ENCODE measurements at places on chromosomes 16 and 17.

- no peak for DNase-seq
Measured at GRCh38 chr17:16158714-16159113, 56.6 kb downstream of the NCOR1 start.

DNA sequence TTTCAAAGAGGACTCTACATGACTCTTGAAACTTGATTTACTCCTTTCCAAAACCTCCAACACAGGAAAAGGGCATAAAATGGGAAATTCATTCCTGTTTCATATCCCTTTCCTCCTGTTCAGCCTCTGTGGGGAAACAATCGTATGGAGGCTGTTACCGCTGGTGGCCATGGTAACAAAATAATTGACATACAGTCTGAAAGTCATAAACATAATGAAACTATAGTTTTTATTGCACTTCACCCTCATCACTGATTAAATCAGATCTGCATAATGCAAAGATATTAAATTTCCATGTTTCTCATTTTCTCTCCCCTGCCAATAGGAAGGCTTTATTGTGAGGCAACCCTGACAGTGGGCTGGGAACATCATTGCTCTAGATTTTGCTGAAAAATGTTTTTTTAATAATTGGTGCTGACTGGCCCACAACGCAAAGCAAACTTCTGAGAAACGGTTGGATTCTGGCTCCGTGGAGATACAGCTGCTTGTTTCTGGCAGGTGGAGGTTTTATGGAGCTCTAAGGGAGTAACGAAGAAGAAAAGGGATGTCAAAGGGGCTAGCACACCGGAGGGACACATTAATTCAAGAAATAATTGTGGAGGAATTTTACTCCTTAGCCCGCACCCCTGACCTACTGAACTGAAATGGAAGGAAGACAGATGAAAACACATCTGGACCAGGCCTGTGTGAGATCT, 154.2 kb upstream of the SHISA6 start:
- no peak for DNase-seq

- DNase-seq: no peak
Measured at GRCh38 chr16:55917373-55918160, 42.4 kb upstream of the CES5A start.

DNA sequence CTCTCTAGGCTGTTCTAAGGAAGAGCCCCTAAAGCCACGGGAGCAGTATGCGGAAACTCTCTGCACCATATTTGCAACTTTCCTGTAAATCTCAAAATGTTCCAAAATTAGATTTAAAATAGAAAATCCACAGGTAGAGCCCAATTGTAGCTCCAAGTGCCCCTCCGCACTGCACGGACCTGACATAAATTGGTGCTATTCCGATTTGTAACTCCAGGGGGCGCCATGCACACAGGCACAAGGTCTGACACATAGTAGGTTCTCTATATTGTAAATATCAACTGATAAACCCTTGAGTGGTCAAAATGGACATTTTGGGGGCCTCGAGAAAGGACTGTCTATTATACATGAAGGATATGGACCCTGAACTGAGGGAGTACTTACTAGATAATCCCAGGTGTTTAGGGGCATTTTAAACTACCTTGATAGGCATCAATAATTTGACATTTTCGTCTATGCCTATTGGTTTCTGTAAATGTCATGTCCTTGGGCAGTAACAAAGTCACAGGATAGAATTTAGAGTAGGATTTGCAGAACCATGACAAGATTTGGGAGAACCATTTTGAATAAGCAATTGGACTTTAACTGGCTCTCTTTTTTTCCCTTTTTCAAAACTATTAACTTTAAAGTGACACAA, 36.6 kb upstream of the TMEM132E start:
- no peak for DNase-seq

DNA sequence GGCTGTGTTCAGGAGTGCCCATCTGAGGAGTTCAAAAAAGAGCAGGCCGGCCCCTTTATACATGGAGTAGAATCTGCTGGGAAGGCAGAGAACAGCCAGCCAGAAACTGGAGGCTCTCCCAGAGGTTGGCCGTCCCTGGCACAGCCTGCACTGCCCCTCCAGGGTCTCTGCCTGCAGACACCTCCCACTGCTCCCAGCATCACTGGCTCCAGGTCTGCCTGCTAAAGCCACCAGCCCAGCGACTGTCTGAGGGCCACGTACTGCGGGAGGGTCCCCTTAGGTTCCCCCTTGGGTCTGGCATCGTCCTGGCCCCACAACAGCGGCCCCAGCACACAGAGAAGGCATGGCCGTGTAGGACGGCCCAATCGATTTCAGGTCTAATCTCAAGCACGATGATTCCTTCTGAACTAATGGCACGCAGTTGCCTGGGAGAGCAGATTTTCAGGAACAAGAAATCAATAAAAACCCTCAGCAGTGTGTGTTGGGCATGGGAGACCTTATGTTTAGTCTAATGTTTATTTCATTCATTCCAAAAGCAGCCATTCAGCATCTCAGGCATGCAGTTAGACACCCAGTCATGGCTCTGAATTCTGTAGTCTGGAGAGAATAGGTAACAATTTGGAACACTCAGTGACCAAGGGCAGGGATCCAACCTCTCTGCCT, 95.6 kb downstream of the PGS1 start:
- DNase-seq: no peak

DNA sequence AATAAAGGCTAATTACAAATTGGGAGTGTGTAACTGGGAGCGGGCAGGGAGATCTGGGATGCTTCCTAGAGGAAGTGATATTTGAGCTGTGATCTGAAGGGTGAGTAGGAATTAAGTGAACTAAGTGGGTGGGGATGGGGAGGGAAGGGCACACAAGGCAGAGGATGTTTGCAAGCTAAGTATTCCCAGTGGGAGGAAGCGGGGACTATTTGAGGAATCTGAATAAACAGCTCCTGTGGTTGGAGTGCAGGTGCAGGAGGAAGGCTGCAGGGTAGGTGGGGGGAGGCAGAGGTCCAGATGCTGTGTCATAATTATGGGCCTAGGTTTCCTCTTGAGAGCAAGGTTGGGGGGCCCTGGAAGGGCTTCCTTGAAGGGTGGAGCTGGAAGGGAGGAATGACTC, 102.1 kb upstream of the HS3ST2 start:
- DNase-seq: no peak

DNA sequence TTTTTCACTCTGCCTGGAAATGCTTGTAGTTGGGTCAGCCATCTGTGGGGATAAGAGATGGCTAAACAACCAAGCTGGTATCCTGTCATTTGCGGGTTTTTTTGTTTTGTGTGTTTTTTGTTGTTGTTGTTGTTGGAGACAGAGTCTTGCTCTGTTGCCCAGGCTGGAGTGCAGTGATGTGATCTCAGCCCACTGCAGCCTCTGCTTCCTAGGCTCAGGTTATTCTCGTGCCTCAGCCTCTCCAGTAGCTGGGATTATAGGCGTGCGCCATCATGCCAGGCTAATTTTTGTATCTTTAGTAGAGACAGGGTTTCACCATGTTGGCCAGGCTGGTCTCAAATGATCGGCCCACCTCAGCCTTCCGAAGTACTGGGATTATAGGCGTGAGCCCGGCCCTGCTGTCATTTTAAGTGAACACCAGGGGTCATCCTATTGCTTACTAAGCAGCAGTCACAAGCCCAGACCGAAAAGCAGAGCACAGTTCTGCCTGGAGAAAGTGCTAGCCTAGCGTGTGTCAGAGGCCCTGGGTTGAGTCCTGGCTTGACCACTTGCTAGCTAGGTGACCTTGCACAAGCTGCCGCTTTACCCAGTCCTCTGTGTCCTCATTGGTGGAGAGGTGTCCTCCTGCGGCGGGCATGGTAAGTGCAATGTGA, 4.6 kb downstream of the SMCR8 start:
- DNase-seq: no peak

GRCh38 chr17:19016297-19016696, 11.7 kb upstream of the FAM83G start:
- DNase-seq: peak; percentile 30

- no peak for DNase-seq
Measured at GRCh38 chr16:50781043-50781442, 39.2 kb downstream of the CYLD start.

- DNase-seq: no peak
Measured at GRCh38 chr17:29623283-29623647, 553 bp upstream of the CORO6 start.

- DNase-seq: no peak
Measured at GRCh38 chr16:27367461-27368357, 34.3 kb upstream of the IL21R start.

- DNase-seq: peak; percentile 22
Measured at GRCh38 chr16:86010680-86011141, 111.7 kb downstream of the IRF8 start.

DNA sequence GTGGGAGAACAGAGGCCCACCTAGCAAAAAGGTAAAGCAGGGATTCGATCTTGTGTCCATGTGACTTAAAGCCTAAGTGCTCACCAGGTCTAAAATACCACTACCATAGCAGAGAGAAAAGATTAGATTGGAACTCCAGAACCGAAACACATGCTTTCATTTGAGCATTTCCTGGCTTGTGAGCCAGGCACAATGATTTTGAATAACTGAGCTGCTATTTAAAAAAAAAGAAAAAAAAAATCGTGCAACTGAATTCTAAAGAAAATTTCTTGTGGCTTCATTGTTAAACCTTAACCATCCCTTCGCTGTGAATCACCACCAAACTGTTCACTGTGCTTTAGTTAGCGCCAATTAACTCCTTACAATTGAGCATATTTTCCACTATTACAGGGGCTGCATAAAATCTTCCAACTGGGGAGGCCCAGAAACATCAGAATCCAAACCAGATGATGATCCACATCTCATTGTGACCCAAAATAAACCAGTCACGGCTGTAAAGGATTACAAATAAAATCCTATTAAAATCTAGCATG, 366.4 kb upstream of the ERCC4 start:
- DNase-seq: no peak

DNA sequence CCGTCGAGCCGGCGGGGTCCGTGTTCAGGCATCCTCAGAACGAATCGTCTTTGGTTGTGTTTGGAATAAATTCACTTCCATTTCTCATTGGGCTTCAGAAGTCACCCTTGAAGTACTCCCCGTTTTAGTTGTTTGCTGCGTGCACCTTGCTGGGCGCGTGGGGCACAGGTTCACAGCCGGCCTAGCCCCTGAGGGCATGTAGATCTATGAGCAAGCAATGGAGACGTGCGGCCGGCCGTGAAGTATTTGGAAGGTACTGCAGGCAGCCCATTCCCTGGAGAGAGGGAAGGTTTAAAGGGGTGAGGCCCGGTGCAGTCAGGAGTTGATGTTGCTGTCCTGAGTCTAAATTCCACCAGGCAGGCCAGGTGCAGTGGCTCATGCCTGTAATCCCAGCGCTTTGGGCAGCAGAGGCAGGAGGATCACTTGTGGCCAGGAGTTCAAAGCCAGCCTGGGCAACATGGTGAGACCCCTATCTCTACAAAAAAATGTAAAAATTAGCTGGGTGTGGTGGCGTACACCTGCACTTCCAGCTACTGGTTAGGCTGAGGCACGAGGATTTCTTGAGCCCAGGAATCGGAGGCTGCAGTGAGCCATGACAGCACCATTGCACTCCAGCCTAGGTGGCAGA, 714 bp downstream of the ACSF3 start:
- no peak for DNase-seq

DNA sequence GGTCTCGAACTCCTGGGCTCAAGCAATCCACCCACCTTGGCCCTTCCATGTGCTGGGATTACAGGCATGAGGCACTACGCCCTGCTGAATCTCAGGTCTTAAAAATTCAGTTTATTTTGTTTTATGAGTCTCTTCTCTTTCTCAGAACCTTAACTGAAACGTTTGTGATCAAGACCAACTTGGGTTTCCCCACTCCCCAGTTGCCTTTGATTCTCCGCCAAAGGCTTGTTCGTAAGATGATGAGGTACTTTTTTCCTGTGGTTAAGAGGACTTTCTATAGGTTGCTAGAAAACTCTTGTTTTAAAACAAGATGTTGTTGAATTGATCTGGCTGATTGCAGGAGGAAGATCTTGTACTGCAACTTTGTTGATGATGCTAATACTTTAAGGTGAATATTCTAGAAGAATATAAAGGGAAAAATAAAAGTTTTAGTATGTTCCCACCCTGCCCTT, 11.7 kb downstream of the ABCC1 start:
- DNase-seq: no peak

DNA sequence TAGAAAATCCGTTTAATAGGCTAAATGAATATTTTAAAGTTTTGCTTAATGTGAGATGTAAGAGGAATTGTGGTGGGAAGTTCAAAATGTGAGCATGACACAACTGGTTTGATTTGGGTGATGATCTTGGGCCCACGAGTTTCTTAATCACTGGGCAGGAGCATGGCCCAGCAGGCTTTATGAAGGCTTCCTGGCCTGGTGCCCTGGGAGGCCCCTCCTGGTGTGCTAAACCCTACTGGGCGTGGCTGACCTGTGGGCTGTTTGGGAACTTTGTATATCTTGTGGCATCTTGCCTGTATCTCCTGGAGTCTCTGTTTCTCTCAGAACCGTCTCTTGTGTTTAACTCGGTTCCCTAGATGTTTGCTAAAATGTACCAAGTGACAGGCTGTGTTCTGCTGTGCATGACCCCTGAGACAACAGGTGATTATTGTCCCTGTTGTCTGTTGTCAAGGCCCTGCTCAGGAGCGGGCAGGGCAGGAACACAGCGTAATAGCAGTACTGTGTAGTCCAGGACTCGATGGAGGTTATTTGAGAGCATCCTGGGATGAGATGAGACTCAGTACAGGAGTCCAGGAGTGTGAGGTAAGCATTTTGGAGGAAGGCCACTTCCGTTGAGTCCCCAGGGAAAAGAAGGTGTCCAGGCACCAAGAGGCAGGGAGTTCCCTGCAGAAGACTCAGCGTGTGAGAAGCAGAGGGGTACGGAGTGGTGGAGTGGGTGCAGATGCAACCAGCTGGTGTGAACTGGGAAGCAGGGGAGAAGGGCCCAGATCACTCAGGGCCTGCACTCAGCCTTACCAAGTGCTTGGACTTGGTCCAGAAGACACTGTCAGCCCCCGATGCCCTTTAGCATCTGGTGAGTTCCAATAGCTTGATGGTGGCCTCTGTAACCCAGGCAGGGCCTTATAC, 48.5 kb downstream of the B9D1 start:
- no peak for DNase-seq

GRCh38 chr16:86359571-86359970, 150.8 kb upstream of the FOXF1 start:
- no peak for DNase-seq

GRCh38 chr16:53773150-53773846, 69.3 kb downstream of the FTO start:
- no peak for DNase-seq

GRCh38 chr16:49631187-49632041, 224.5 kb downstream of the ZNF423 start:
- DNase-seq: no peak

GRCh38 chr16:69307091-69307490, 4.1 kb upstream of the VPS4A start:
- DNase-seq: no peak
